HFFc6 (cell line): ENCODE measurements at places on chromosomes 4 and X.

- H3K27ac ChIP-seq = no peak overlapping the region
- H3K4me3 ChIP-seq = no peak overlapping the region
- no peaks in the 10 kb centered on the region for H3K4me1 ChIP-seq
Observed at GRCh38 chr4:31461421-31461820, 741.3 kb downstream of the PCDH7 start.

DNA sequence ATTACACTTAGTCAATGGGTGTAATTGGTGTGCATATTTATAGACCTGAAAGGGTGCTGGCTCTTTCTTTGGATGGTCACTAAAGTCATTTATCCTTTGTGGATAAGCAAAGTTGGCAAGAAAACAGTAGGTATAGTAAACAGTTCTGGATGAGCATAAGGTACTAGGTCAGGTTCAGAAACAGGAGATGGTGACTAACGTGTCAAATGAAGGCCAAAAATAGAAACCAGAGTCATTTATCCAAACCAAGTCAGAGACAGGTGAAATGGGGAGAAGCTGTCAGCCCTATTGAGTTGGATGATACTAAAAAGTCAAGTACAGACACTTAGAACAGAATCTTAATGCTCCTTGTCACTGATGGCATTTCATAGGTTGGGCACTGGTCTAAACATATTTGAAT, 313.1 kb downstream of the KLHL13 start:
- no peaks in the 10 kb centered on the region for H3K36me3 ChIP-seq
- H3K27ac ChIP-seq = no peak overlapping the region
- no peak for DNase-seq
- H3K4me1 ChIP-seq = no peaks in the 10 kb centered on the region
- no peaks in the 10 kb centered on the region for H3K27me3 ChIP-seq
- no peak overlapping the region for H3K4me3 ChIP-seq

DNA sequence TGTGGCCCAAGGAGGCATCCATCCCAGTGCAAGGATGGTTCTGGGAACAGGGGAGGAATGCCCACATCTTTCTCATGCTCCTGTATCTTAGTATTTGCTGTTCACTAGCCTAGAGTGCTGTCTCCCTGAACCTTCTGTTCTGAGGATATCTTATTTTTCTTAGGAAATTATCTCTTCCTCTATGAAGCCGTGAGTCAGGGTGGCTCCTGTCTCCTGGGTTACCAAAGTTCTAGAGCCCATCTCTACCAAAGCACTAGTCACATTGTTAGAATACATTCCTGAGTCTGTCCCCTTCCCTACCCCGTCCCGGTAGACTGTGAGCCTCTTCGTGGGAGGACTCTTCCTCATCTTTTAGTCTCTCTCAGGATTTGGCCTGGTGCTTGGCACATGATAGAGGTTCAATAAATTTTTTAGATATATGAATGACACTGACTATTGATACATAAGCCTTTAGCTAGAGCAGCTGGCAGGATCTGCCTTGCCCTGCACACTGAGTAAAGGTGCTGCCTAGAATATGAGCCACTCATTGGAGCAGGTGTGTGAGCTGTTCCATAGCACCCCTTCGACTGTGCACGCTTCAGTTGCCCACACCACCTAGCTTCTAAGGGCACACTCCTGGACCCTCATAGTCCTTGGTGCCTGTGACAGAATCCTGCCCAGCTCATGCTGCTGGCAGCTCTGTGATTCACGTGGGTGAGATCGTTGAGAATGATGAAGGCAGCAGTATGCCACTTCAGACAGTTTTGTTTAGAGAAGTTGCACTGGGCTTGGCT, 13.3 kb downstream of the CXCR3 start:
- peaks cover 50% of the 10 kb centered on the region for H3K36me3 ChIP-seq
- H3K4me1 ChIP-seq = peaks cover 7% of the 10 kb centered on the region
- H3K27me3 ChIP-seq = no peaks in the 10 kb centered on the region; the same call in 1 of the 2 replicates
- no peak for DNase-seq
- no peak overlapping the region for H3K4me3 ChIP-seq
- no peak overlapping the region; the same call in 1 of the 2 replicates for H3K27ac ChIP-seq

DNA sequence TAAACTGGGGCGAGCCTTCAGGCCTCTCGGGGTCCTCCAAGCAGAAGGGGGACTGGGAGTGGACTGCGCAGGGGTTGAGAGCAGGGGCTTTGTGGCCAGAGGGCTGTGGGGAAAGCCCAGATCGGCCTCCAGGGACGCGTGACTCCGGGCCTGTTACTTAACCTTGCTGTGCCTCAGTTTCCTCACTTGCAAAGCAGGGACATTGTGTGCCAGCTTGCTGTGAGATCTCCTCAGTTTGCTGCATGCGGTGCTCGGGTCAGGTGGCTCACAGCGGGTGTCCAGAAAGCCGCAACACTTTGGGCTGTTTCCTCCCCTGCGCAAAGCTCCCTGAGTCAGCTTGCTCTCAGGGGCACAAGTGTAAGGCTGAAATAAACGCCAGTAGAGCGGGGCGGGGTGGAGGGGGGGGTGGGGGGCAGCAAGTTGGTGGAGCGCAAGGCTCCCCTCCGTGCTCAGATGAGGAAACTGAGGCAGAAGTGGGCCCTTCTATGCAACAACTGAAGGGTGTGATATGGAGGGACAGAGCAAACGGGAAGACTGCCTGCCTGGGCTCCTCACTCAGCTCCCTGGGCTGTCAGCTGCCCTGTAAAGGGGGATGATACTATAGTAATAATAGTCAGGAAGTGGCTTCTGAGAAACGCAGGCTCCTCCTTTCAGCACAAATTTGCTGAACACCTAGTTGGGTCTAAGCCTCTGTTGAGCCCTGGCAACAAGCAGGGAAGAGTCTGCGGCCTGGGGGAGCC, 101.0 kb downstream of the HMX1 start:
- no peaks in the 10 kb centered on the region for H3K27me3 ChIP-seq
- DNase-seq = no peak
- H3K4me1 ChIP-seq = no peaks in the 10 kb centered on the region
- no peak overlapping the region for H3K4me3 ChIP-seq
- H3K36me3 ChIP-seq = no peaks in the 10 kb centered on the region

- no peaks in the 10 kb centered on the region for H3K36me3 ChIP-seq
- H3K27ac ChIP-seq = no peak overlapping the region
- H3K4me1 ChIP-seq = no peaks in the 10 kb centered on the region
- H3K27me3 ChIP-seq = no peaks in the 10 kb centered on the region; the same call in 1 of the 2 replicates
Observed at GRCh38 chr4:166991006-166991561, 243.2 kb downstream of the SPOCK3 start.

DNA sequence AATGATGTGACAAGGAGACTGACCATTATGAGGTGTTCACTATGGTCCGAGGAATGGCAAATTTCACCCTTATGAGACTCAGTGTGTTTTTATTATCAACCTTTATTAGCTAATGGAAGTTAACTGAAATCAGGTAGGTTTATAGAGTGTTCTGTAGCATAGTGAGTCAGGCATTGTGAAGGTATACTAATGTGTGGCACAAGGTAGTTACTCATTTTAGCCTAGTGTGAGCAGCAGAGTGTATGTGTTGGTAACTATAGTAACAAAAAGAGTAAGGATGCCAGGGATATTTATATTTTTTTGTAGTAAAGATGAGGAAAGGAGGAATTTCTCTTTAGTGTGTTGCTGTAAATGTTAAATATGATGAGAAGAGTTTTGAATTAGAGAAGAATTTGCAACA, 12.0 kb downstream of the PDLIM5 start:
- peaks cover 75% of the 10 kb centered on the region for H3K36me3 ChIP-seq
- peaks cover 1% of the 10 kb centered on the region; the same call in 1 of the 2 replicates for H3K27me3 ChIP-seq
- H3K4me1 ChIP-seq = peaks cover 98% of the 10 kb centered on the region
- peak; percentile 36 for DNase-seq

- no peaks in the 10 kb centered on the region for H3K36me3 ChIP-seq
- no peak overlapping the region for H3K4me3 ChIP-seq
- H3K4me1 ChIP-seq = peaks cover 11% of the 10 kb centered on the region
- no peak overlapping the region for H3K27ac ChIP-seq
- no peaks in the 10 kb centered on the region for H3K27me3 ChIP-seq
Observed at GRCh38 chr4:125838924-125839323, 524.2 kb downstream of the FAT4 start.

- no peak for DNase-seq
- H3K27ac ChIP-seq = no peak overlapping the region
- no peak overlapping the region for H3K4me3 ChIP-seq
- H3K36me3 ChIP-seq = no peaks in the 10 kb centered on the region
- H3K27me3 ChIP-seq = no peaks in the 10 kb centered on the region
Observed at GRCh38 chrX:120463241-120463640, 5.9 kb downstream of the LAMP2 start.

DNA sequence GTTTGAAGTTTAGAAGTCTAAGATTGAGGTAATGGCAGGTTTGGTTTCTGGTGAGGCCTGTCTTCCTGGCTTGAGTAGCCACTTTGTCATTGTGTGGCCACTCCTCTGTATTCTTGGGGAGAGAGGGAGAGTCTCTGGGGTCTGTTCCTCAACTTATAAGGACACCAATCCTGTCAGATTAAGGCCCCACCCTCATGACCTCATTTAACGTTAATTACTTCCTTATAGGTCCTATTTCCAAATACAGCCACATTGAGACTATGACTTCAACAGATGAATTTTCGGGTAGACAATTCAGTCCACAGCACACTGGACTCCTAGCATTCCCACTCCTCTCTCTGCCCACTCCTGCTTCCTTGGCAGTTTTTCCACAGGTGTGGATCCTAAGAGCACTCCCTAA, 350.8 kb upstream of the CASK start:
- H3K27ac ChIP-seq = no peak overlapping the region
- no peaks in the 10 kb centered on the region; the same call in 1 of the 2 replicates for H3K27me3 ChIP-seq
- no peaks in the 10 kb centered on the region for H3K4me1 ChIP-seq
- DNase-seq = no peak
- no peaks in the 10 kb centered on the region for H3K36me3 ChIP-seq

DNA sequence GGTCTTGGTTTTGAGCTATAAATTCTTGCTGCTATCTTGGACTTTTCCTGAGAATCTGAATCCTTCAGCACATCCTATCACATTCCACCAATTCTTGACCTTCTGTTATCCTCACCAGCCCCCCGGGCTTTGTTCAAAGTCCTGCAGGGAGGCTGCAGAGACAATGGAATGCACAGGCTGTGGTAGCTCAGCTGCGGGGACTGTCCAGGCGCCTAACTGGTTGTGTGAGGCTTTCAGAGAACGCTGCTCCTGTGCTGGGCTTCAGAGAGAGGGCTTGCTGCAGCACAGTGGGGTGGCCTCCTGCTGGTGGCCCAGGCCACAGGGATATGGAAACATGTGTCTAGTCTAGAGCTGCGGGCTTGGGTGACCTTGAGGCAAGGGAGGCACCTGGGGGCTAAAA, 196.3 kb upstream of the GATB start:
- H3K27ac ChIP-seq = peak overlapping the region; percentile 38; the same call in 1 of the 2 replicates
- H3K4me3 ChIP-seq = no peak overlapping the region
- H3K4me1 ChIP-seq = peaks cover 74% of the 10 kb centered on the region
- no peak for DNase-seq

- no peak for DNase-seq
- H3K4me1 ChIP-seq = no peaks in the 10 kb centered on the region
Observed at GRCh38 chrX:148865277-148866210, 365.1 kb downstream of the AFF2 start.

DNA sequence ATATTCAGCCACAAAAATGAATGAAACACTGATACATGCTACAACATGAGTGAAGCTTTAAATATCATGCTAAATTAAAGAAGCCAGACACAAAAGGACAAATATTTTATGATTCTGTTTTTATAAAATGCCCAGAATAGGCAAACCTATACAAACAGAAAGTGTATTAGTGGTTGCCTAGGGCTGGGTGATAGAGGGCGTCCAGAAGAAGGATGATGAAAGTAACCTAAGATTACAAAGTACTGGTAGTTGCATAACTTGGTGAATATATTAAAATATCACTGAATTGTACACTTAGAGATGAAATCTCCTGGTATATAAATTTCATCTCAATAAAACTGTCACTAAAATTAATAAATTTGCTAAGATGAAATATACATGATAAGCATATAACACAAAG, 67.5 kb downstream of the FBXW7 start:
- no peak for DNase-seq
- no peaks in the 10 kb centered on the region; the same call in 1 of the 2 replicates for H3K27me3 ChIP-seq
- H3K36me3 ChIP-seq = peaks cover 9% of the 10 kb centered on the region
- H3K4me1 ChIP-seq = peaks cover 12% of the 10 kb centered on the region
- H3K4me3 ChIP-seq = no peak overlapping the region
- H3K27ac ChIP-seq = no peak overlapping the region

DNA sequence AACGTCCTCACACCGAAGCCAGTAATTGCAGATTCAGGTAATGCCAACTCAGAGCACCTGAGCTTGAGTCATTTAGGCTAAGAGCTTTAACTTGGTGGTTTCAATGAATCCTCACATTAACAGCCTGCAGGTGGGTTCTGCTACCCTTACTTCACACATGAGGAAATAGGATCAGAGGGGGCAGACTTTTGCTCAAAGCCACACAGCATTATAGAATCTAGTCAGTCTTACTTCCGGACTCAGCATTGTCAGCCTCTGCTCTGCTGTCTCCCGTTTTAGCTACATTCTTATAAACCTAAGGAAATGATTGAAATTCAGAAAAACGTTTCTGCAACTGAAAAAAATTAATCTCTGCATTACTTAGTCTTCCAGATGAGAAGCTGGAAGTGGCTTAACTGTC, 6.0 kb downstream of the C4orf50 start:
- H3K4me1 ChIP-seq = no peaks in the 10 kb centered on the region
- no peaks in the 10 kb centered on the region for H3K36me3 ChIP-seq
- peaks cover 1% of the 10 kb centered on the region; the same call in 1 of the 2 replicates for H3K27me3 ChIP-seq
- no peak for DNase-seq
- no peak overlapping the region for H3K4me3 ChIP-seq

GRCh38 chr4:110733901-110734300, 111.0 kb upstream of the PITX2 start:
- H3K36me3 ChIP-seq = no peaks in the 10 kb centered on the region
- H3K4me3 ChIP-seq = no peak overlapping the region
- peaks cover 7% of the 10 kb centered on the region; the same call in 1 of the 2 replicates for H3K4me1 ChIP-seq
- H3K27me3 ChIP-seq = peaks cover 5% of the 10 kb centered on the region; the same call in 1 of the 2 replicates

DNA sequence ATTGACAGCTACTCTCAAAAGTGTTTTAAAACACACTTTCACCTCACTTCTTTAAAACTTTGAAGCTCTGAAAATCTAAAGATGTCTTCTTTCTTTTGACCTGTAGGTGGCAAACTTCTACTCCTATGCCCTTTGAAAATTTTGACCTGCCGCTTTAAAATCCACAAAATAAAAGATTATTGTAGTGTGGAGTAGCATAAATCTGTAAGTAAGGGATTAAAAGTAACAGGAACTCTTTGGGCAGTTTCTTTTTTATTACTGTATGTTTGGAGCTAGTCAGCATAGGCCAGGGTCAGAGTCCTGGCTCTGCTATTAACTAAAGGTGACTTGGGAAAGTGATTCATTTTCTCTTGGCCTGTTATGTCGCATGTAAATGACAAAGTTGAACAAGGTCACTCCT, 25.5 kb downstream of the BBS12 start:
- H3K36me3 ChIP-seq = no peaks in the 10 kb centered on the region
- peak; percentile 51 for DNase-seq
- peaks cover 76% of the 10 kb centered on the region for H3K4me1 ChIP-seq
- H3K27ac ChIP-seq = peak overlapping the region; percentile 32
- peak overlapping the region; percentile 31 for H3K4me3 ChIP-seq

GRCh38 chr4:138977524-138977923, 38.1 kb upstream of the NOCT start:
- peaks cover 7% of the 10 kb centered on the region; the same call in 1 of the 2 replicates for H3K27me3 ChIP-seq
- H3K4me1 ChIP-seq = peaks cover 7% of the 10 kb centered on the region
- H3K36me3 ChIP-seq = no peaks in the 10 kb centered on the region
- no peak overlapping the region for H3K27ac ChIP-seq
- no peak for DNase-seq

GRCh38 chr4:66273110-66273509, 602.8 kb upstream of the EPHA5 start:
- DNase-seq = no peak
- no peaks in the 10 kb centered on the region; the same call in 1 of the 2 replicates for H3K4me1 ChIP-seq
- no peak overlapping the region for H3K4me3 ChIP-seq
- H3K27me3 ChIP-seq = no peaks in the 10 kb centered on the region; the same call in 1 of the 2 replicates
- H3K36me3 ChIP-seq = no peaks in the 10 kb centered on the region; the same call in 1 of the 2 replicates
- no peak overlapping the region for H3K27ac ChIP-seq
